ENCODE measurements at places on chromosomes 2 and 18.

DNA sequence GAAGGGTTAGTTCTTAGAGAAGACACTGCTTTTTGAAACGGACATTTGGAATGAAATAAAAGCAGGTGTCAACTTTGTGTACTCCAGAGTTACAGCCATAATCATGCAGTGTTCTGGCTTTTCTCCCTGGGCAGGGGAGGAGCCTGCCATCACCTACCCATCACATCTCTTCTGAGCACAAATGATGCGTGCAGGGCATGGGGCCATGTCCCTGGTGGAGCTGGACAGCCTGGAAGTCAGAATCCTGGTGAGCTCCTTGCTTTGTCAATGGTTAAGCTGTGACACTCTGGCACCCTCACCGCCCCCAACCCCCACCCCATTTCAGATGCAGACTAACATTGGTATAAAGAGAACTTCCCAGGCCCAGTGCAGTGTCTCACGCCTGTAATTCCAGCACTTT lies 53.1 kb downstream of the PDCL3 start:
- H3K27me3 ChIP-seq: peaks cover 36% of the 10 kb centered on the region
- DNase-seq: no peak
- no peak overlapping the region for H3K27ac ChIP-seq
- H3K36me3 ChIP-seq: no peaks in the 10 kb centered on the region

GRCh38 chr2:203673933-203674332 lies 32.5 kb upstream of the CD28 start:
- no peak overlapping the region for H3K4me3 ChIP-seq
- H3K36me3 ChIP-seq: peaks cover 6% of the 10 kb centered on the region
- DNase-seq: no peak
- H3K27ac ChIP-seq: no peak overlapping the region
- H3K4me1 ChIP-seq: peaks cover 76% of the 10 kb centered on the region

- H3K27ac ChIP-seq: no peak overlapping the region
- no peak for DNase-seq
- H3K4me1 ChIP-seq: no peaks in the 10 kb centered on the region
- H3K27me3 ChIP-seq: no peaks in the 10 kb centered on the region
- H3K36me3 ChIP-seq: peaks cover 15% of the 10 kb centered on the region
Measured at GRCh38 chr18:80145196-80145804, 36.2 kb downstream of the ADNP2 start.

GRCh38 chr18:14927701-14928100 lies 179.7 kb downstream of the ANKRD30B start:
- peaks cover 6% of the 10 kb centered on the region for H3K4me1 ChIP-seq
- no peak overlapping the region for H3K27ac ChIP-seq
- no peaks in the 10 kb centered on the region for H3K27me3 ChIP-seq

DNA sequence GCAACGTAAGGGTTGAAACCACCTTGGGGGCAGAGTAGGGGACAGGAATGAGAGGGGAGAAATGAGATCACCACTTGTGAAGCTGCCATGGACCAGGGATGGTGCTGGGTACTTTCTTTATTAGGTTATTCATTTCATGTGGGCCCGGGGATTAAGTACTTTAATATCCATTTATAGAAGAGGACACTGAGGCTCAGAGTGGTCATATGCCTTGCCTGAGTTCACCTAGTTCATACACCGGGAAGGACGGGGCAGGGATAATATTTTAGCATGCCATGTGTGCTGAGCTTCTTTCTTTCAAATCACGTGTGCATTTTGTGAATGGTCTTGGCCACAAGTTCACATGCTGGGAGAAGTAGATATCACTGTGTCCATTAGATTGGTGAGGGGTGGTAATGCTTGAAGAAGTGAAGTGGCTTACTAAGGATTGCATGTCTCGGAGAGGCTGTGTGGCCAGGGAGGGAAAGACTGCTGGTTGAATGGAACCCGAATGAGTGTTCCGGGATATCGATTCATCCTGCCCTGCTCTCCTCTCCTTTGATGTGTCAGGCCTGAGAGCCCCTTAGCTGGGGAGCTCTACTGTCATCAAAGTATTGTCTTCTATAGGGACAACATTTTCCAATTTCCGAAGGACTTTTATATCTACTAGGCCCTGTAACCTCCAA lies 187.1 kb downstream of the MYCN start:
- no peak overlapping the region for H3K27ac ChIP-seq
- no peaks in the 10 kb centered on the region for H3K36me3 ChIP-seq
- H3K4me1 ChIP-seq: peaks cover 30% of the 10 kb centered on the region
